ENCODE measurements at places on chromosomes 12 and 14.

- DNase-seq = no peak
Observed at GRCh38 chr14:95275494-95275893, 44.2 kb downstream of the CLMN start.

- DNase-seq = no peak
Observed at GRCh38 chr12:41053046-41053445, 135.1 kb upstream of the PDZRN4 start.

- no peak for DNase-seq
Observed at GRCh38 chr14:23602181-23603095, 23.8 kb upstream of the JPH4 start.

- DNase-seq = no peak
Observed at GRCh38 chr12:125873016-125873415, 807.8 kb downstream of the AACS start.

DNA sequence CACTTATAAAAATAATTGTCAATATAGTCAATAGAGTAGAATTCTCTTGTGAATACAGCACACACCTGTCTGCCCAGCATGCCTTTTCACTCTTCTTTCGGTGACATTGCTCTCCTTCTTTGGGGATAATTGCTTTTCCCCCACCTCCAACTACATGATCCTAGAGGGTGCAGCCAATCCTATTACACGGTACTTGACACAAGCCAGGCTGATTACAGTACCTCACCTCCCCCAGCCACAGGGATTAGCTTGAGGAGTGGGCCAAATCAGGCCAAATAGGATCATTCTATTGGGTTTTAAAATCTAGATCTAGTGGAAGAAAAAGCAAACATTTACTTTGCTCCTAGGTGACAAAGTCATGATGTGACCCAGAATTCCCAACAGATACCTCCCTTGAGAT lies 16.8 kb upstream of the NFYB start:
- DNase-seq = no peak

GRCh38 chr14:62003701-62004100 lies 241.5 kb downstream of the SNAPC1 start:
- DNase-seq = no peak

DNA sequence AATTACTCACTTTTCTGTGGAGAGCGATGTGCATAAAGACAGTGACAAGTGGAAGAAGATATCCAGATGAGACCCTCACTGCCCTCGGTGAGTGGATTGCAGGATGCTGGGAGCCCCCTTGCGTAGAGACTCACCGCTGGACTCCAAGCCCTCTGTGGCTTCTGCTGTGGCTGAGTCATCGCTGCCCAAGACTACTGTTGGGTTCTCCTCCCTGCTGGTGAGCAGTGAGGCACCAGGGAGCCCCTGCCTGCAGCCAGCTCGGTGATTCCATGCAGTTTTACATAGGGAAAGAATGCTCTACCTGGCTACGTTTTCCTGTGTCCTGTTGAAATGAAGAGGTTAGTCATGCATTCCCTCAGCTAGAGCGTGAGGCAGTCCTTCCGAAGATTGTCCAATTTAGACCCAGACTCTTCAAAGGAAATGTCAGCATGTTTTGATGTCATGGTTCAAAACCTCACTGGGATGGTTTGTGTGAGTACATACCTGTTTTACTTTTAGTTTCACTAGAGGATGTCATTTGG lies 28.2 kb downstream of the TRAF3 start:
- no peak for DNase-seq

GRCh38 chr12:79373896-79374499 lies 316.8 kb downstream of the PAWR start:
- DNase-seq = peak; percentile 45

GRCh38 chr12:122422730-122423257 lies 325 bp upstream of the CLIP1 start:
- no peak for DNase-seq

GRCh38 chr14:90533591-90534021 lies 136.8 kb downstream of the CALM1 start:
- no peak for DNase-seq

DNA sequence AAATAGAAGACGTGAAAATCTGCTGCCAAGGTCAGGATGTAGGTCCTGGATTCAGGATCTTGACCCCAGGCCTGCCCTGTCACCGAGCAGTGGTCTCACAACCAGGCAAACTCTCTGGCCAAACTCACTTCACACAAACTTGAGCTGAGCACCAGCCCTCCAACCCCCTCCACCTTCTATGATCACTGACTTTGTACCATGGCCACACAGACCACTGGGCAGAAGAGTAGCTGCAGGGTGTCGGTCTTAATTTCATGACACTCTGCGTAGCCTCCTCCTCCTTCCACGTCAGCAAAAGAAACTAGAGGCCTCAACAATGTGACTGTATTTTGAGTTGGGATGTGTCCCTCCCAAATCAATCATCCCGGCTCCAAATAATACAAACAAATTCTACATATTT lies 7.2 kb upstream of the TBX3 start:
- no peak for DNase-seq

DNA sequence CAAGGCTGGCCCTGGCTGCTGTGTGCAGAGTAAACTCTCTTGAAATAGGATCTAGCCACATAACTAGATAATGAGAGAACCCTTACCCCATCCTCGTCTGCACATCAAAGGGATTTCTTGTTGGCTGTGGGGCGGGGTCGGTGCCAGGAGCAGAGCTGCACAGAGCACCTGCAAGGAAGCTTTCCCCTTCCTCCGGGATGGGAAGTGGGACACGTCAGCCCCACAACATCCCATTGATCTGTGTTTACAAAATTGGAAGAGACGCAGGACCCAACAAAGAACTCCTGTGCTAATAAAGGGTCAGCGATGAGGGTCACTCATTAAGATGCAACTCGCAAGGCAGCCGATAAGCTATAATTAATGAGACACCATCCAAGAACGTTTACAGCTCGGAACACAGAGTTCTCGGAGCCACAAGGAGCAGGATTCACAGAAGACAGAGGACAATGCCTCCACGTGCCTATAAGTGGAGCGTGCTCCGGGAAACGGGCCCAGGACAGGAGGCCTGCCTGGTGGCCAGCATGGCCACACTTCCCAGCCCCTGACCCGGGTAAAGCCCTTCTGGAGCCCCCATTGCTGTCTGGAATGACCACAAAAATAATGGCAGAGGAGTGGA lies 171.5 kb downstream of the SLC15A4 start:
- DNase-seq = no peak

- DNase-seq = peak; percentile 38
Observed at GRCh38 chr12:41190338-41190737, 2.2 kb downstream of the PDZRN4 start.

DNA sequence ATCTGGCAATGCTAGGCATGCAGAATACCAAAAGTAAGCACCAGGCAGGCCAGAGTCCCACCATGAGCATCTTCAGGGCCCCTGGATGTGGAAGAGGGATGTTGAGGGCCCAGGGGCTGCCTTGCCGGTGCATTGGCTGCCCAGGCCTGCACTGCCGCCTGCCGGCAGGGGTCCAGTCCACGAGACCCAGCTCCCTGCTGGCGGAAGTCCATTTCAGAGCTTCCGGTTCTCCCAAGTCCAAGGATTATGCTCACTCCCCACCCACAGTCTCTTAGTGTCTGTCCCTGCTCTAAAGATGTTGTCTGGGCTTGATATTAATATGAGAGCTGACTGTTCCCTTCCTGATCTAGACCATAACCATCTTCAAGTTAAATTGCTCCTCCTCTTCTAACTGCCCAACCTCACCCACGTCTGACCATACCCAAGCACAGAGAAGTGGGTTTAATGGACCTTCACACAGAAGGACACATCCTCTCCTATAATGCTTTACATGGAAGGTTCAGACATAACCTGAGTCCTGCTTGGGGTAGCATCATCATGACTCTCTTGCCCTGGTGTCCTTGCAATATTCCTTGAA lies 117.4 kb downstream of the DAD1 start:
- peak; percentile 70 for DNase-seq

DNA sequence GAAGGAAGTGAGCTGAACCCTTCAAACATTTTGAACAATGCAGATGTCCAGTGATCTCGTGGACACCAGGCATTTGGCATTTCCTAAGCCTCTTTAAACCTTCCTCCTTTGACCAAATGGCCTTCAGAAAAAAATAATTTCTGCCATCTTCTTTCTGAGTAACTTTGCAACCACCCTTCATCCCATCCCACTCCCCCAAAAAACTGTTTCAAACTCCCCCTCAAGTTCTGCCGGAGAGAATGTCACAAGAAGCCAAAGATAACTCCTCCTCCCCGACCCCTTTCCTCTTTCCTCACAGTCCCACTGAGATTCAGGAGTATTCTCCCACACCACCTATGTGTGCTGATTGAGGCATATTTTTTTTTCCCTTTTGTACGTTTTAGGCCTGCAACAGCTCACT lies 1.7 kb downstream of the KSR2 start:
- DNase-seq = no peak

DNA sequence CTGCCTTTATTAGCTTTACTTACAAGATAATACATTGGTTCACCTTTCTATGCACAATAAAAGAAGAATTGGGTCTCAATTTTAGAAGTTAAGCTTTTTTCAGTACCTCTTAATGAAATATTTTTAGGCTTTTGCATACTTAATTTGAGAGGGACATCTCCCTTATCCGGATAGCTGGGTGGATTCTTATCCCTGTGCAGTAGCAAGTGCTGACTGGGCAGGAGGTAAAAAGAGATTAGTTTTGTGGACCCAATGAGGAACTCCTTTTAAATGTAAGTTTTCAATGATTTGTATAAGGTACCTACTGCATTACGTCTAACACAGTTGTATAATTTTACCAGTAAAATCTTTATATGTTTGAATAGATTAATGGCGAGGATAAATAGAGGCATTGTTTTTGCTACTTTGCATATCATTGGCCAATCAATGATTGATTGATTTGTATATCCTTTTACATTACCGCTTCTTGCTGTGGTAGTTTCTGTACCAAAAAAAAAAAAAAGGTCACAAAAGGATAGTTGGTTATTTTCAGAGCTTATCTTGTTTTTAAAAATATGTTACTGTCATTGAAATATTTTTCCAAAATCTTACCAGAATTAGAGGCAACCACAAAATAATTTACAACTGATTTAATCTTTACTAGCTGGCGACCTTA lies 2.2 kb downstream of the CPSF6 start:
- DNase-seq = no peak

- no peak for DNase-seq
Observed at GRCh38 chr12:95960241-95960640, 17.1 kb downstream of the AMDHD1 start.
